ENCODE measurements at places on chromosomes 7 and 10.

DNA sequence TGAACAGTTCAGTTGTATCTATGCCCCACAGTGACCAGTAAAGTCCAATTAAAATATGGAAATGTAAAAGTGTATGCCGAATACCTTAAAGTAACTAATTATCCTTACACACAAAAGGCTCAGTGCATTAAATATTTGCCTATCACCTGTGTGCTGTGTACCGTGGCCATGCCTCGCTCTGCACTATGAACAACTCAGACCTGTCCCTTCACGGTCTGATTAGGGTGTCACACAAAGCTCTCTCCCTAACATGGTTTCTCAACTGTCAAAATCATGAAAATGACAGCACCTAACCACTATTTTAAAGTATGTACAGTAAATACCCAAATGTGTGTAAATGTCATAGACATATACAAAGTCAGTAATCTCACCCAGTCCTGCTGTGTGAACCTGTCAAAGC is 43.1 kb downstream of the STK17A start:
- DNase-seq = no peak

- no peak for DNase-seq
Measured at GRCh38 chr10:9957351-9957750, 1060.3 kb upstream of the CELF2 start.

DNA sequence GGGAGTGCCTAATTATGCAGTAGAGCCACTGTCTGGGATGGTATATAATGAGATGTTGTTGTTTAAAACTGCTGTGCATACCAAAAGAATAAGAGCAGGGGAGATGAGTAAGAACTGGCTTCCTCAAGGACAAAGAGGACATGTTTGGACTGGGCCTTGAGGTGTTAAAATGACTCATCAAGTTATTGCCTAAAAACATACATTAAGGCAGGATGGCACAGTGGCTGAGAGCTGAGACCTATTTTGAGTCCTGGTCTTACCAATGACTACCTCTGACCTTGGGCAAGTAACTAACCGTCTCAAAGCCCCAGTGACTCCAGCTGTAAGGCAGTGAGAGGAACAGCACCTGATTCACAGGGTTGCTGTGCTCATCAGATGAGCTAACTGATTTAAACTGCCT is 71.1 kb downstream of the CFAP58 start:
- no peak for DNase-seq

GRCh38 chr7:135784013-135784412 is 35.4 kb upstream of the FAM180A start:
- no peak for DNase-seq
